NCI-H1417 treated with DMSO at 0.1 percent for 48 hours (cell line): ENCODE measurements at places on chromosomes 12 and 14.

DNA sequence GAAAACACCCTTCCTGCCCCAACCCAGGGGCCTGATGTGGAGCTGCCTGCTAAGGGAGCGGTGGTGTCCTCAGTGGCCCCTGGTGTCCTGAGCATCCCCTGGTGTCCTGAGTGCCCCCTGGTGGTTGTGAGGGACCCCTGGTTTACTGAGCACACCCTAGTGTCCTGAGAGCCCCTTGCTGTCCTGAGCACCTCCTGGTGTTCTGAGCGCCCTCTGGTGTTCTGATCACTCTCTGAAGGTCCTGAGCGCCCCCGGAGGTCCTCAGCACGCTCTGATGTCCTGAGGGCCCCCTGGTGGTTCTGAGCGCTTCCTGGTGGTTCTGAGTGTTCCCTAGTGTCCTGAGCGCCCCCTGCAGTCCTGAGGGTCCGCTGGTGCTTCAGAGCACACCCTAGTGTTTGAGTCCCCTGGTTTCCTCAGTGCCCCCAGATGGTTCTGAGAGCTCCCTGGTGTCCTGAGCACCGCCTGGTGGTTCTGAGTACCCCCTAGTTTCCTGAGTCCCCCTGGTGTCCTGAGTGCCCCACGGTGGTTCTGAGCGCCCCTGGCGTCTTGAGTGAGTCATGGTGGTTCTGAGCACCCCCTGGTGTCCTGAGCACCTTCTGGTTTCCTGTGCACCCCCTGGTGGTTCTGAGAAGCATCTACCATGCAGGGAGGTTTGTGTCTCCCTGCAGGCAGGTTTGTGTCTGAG, 1004.2 kb downstream of the TMEM121 start:
- DNase-seq = no peak

DNA sequence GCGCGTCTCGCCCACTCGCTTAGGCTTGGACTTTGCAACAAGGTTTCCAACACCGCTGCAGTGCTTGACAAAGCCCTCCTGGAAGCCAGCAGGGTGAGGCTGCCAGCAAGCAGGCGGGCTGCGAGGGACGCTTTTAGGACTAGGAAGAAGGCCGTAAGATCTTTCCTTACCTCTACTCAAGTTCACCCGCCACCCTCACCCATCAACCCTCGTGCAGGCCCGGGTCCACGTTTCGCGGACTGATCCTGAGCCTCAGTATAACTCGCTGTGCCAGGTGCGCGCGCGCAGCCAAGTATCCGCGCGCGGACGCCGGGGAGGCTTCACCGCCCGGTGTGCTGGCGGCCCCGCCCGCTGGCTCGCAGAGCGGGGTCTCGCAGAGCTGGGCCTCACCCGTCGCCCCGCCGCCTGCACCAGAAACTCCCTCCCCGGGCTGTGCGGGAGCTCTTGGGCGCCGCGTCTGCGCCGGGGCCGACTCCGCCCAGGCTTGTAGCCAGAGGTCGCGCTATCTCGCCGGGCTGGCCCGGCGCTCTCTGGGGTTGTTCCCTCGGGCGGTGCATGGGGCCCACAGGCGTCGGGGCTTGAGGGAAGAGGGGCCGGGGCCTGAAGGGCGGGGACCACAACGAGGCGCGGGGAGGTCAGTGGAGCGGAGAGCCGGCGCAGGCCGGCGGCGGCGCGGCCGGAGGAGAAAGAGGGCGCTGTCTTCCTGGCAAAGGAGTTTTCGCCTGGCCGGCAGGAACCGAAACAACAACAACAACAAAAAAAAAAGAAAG, 7.6 kb upstream of the SIX1 start:
- no peak for DNase-seq

GRCh38 chr12:80602455-80602854, 105.0 kb upstream of the MYF6 start:
- DNase-seq = no peak

GRCh38 chr14:84273181-84273580, 1256.8 kb upstream of the FLRT2 start:
- no peak for DNase-seq

- DNase-seq = no peak
These were observed 3.5 kb downstream of the ULK1 start for GRCh38 chr12:131897875-131898274.
